ENCODE measurements at places on chromosomes 5 and 9.

- DNase-seq, result no peak
Observed at GRCh38 chr9:115192280-115192679, 74.3 kb upstream of the TNC start.

DNA sequence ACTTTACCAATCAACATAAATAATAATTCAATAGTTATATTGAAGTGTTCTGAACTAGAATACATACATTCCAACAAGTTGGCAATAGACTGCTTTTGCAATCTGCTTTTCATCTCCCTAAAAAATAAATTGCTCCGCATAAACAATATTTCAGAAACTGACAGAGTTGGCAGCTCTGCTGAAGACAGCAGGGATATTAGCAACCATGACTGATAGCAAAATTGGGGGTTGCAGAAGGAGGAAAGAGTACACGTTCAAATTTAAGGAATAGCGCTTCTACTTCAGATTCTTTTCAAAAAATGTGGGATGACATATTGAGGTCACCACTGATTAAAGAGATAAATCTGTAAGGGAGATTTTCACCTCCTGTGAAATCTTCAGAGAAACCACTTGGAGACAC lies 521.2 kb downstream of the DTWD2 start:
- DNase-seq, result no peak

GRCh38 chr9:86943201-86944113 lies 3.8 kb downstream of the GAS1 start:
- no peak for DNase-seq

DNA sequence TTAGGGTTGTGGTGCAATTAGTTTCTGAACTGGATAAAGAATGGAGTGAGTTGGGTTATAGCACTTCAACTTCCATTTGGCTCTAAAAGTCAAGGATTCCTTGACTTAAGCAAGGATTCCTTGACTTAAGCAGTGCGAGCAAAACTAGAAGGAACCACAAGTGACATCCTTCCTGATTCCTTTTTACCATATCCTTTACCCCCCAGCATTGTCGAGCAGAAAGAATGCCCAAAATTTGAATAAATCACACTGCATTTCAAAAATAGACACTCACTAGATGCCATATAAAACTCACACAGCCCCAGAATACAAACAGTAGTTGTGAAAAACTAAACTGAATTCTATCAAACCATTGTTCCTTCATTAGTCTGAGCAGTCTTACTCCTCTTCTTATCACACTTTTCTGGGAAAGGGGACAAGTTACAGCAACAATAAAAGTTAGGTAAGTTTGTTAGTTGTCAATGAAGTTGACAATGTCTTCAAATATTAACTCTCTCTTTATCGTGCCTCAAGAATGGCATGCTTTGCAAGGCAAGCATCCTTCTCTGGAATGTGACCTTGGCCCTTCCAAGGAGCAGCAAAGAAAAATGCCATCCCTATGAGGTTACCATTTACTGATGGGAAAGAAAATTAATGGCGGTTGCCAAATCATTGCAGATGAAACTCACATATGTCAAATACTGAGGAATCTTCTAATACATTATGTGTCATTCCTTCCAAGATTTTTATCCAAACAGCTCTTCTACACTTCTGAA lies 273.3 kb upstream of the ANKRD55 start:
- DNase-seq, result no peak

DNA sequence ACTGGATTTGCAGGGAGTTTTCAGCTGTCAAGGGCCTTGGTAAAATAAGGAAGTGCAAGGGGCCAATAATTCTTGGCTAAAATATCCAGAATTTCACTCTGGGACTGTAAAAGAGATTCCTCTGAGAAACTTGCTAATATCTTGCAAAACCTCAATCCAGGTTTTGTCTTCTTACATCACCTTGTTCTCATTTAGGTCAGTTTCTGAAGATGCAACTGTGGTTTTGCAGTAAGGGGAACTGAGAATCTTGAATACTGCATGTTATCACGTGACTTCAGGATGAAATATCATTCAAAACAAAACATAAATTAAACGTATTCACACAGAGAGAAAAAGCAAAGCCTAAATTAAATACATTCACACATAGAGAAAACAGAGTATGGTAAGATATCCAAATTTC lies 35.0 kb upstream of the RIC1 start:
- no peak for DNase-seq

DNA sequence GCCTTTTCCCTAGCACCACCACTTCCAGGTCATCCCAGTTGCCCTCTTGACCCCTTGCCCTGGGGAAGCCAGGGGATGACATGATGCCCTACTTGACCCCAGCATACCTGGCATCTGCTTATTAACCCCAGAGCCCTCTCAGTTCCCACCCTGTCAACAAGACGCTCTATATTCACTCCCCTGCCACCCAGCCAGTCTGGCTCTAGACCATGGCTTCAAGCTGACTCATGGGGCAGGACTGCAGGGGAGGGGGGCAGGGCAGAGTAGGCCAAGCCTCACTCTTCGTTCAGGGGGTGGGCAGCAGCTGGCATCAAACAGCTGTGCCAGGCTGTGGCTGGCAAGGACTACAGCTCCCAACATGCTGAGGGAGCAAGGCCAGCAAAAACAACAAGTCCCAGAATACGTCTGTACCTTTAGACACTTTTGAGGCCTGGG lies 5.3 kb downstream of the ATOSB start:
- DNase-seq, result no peak
